ENCODE measurements at places on chromosomes 3 and 15. TPM values are rescaled to one million over a fixed set of nuclear protein-coding genes. Genes with fewer than 3 reads are reported as not detected.

- H3K27me3 ChIP-seq: peaks cover 11% of the 10 kb centered on the region
- no peak for DNase-seq
- H3K4me3 ChIP-seq: no peak overlapping the region
- H3K4me1 ChIP-seq: peaks cover 2% of the 10 kb centered on the region
- no peaks in the 10 kb centered on the region for H3K36me3 ChIP-seq
Observed at GRCh38 chr15:70826634-70827033, 27.3 kb downstream of the LARP6 start.

DNA sequence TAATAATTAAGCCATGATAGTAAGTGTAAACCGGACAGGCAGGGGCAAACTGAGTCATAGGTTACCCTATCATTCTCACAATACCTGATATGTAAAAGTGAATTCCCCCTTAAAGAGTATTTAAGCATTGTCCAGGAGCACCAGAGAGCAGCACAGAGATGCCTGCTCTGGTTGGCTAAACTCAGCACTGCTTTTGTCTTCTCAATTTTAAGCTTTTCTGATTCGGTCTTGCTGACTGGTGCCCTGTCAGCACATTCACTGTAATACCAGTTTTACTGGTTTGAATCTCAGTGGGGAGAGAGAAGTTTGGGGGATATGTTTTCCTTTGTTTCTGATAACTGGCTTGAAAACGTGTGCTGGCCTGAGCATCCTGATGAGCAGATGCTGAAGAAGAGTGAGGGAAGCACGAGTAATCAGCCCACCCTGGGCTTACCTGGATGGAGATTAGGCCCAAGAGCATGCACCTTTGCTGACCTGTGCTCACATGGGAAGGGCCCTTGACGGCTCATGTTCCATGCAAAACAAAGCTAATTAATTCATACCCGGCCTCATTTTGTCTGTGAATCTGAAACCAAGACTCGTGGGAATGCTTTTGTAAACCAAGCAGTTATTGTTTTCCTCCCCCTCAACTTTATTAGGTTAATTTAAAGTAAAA lies 208.5 kb upstream of the MRPL3 start:
- peaks cover 4% of the 10 kb centered on the region for H3K4me1 ChIP-seq
- no peaks in the 10 kb centered on the region for H3K36me3 ChIP-seq
- peaks cover 14% of the 10 kb centered on the region for H3K27me3 ChIP-seq
- DNase-seq: no peak

- no peak overlapping the region for H3K27ac ChIP-seq
- H3K36me3 ChIP-seq: no peaks in the 10 kb centered on the region
- no peak for DNase-seq
- H3K27me3 ChIP-seq: peaks cover 3% of the 10 kb centered on the region
- H3K4me1 ChIP-seq: no peaks in the 10 kb centered on the region
- no peak overlapping the region for H3K4me3 ChIP-seq
Observed at GRCh38 chr15:79244876-79245275, 37.6 kb upstream of the ANKRD34C start.

GRCh38 chr15:40217166-40217824 lies 21.6 kb upstream of the PAK6 start:
- H3K36me3 ChIP-seq: peaks cover 49% of the 10 kb centered on the region
- H3K27ac ChIP-seq: no peak overlapping the region
- DNase-seq: peak; percentile 54
- H3K27me3 ChIP-seq: no peaks in the 10 kb centered on the region
- no peak overlapping the region for H3K4me3 ChIP-seq
- no peaks in the 10 kb centered on the region for H3K4me1 ChIP-seq

DNA sequence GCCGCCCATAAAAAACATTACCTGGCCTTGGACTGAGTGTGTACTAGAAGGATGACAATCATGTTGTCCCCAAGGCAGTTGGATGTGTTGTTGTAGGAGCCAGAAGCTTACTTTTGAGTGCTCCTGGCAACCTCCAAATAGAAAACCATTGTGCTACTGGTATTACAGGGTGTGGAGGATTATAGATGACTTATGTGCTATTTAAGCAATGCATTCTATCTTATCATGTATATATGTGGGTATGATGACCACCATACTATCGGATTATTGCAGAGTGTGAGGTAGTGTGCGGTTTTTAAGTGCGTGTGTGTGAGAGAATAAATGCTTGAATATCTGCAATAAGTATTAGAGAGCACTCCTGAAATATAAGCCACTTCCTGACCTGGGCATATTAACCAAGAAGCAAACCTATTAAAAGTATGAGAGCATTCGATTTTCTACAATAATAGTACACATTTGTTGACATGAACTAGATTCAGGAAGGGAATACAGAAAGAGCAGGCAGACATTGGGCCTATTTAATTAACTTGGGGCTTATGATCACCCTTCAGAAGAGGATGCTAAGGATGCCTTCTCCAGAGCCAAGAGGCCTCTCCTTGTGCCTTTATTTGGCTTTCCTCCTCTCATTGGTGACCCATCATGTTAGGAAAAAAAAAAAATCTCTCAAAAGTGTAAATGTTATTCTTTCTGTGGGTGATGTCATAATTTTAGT lies 11.7 kb upstream of the MBNL1 start:
- H3K4me3 ChIP-seq: peak overlapping the region; percentile 57
- peaks cover 42% of the 10 kb centered on the region for H3K36me3 ChIP-seq
- no peaks in the 10 kb centered on the region for H3K27me3 ChIP-seq
- no peak for DNase-seq

DNA sequence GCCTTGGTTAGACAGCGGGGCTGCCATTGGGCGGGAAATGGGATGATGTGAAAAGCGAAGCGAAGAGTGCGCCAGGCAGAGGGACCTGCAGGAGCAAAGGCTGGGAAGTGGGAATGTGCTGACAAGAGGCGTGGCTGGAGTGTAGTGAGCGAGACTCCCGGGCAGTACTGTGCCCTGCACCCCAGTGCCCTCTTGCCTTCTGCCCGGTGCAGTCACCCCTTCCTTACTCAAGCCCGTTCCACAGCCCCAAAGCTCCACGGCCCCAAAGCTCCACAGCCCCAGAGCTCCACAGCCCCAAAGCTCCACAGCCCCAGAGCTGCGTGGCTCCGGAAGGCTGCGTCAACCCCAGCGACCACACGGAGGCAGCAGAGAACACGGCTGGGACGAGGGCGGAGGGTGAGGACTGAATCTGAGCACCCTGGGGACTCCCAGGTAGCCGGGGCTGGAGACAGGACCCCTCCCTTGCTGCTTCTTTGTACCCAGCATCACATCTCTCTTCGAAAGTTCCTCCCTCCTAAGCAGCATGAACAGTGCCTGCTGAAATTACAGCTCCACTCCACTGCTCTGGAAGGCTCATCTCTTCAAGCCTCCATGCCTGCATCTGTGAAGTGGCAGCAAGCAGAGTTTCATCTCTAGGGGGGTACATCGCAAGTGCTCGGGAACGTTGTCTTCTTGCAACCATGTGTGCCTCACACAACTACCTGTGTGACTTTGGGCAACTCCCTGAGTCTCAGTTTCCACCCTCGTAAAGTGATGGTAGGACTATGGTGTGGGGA lies 108.9 kb downstream of the FBLN2 start:
- no peaks in the 10 kb centered on the region for H3K36me3 ChIP-seq
- DNase-seq: peak; percentile 61
- H3K4me3 ChIP-seq: no peak overlapping the region
- no peak overlapping the region for H3K27ac ChIP-seq
- peaks cover 14% of the 10 kb centered on the region for H3K4me1 ChIP-seq

GRCh38 chr3:66272016-66272415 lies 51.2 kb downstream of the SLC25A26 start:
- no peak overlapping the region for H3K4me3 ChIP-seq
- no peak for DNase-seq
- H3K4me1 ChIP-seq: peaks cover under 1% of the 10 kb centered on the region
- H3K27ac ChIP-seq: no peak overlapping the region

The IFT122 gene
- total RNA-seq: 34.0 TPM

The ABI3BP gene
- 0.19 TPM for total RNA-seq

The CNTN4 gene
- not detected for total RNA-seq

All from activated CD8-positive, alpha-beta memory T cell treated with anti-CD3 and anti-CD28 coated beads, Interleukin-2, amount 10 ng/mL, durations not matched to agents 7 days and 5 days (primary cell).